ENCODE measurements at places on chromosomes 3 and 15. TPM values are rescaled to one million over a fixed set of nuclear protein-coding genes. Genes with fewer than 3 reads are reported as not detected.

- H3K4me3 ChIP-seq: no peak overlapping the region
- DNase-seq: no peak
- H3K4me1 ChIP-seq: no peaks in the 10 kb centered on the region
- H3K27ac ChIP-seq: no peak overlapping the region
These were observed 31.6 kb downstream of the ARRDC4 start for GRCh38 chr15:97991972-97992541.

DAZL gene
- total RNA-seq: not detected

- peaks cover 12% of the 10 kb centered on the region for H3K27me3 ChIP-seq
- no peaks in the 10 kb centered on the region for H3K4me1 ChIP-seq
- H3K27ac ChIP-seq: no peak overlapping the region
These were observed 26.5 kb upstream of the CD47 start for GRCh38 chr3:108117241-108117775.

KIF23 gene
- 8.3 TPM for total RNA-seq

- no peak overlapping the region for H3K27ac ChIP-seq
- no peak overlapping the region for H3K4me3 ChIP-seq
- H3K27me3 ChIP-seq: no peaks in the 10 kb centered on the region
- H3K4me1 ChIP-seq: peaks cover 4% of the 10 kb centered on the region
- no peaks in the 10 kb centered on the region for H3K36me3 ChIP-seq
- DNase-seq: no peak
These were observed 329.2 kb downstream of the ULK4 start for GRCh38 chr3:41632700-41633099.

DNA sequence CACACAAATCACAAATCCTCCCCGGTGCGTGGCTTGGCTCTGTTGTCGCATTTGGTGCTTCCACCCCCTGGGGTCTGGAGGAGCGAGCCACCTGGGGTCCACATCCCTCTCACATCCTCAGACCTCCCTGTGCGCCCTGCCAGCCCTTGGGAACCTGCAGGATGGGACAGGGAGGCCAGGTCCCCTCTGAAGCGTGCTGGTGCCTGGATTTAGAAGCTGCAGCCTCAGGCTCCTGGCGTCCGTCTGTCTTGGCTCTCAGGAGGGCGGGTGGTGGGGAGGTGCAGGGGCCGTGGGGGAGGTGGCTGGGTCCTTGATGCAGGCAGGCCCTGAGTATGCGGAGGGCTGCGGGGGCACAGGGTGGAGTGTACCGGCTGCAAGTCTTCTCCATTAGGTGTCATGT lies 38.4 kb downstream of the RGMA start:
- no peak for DNase-seq
- H3K36me3 ChIP-seq: no peaks in the 10 kb centered on the region
- no peak overlapping the region for H3K4me3 ChIP-seq
- no peak overlapping the region for H3K27ac ChIP-seq
- H3K27me3 ChIP-seq: no peaks in the 10 kb centered on the region

DNA sequence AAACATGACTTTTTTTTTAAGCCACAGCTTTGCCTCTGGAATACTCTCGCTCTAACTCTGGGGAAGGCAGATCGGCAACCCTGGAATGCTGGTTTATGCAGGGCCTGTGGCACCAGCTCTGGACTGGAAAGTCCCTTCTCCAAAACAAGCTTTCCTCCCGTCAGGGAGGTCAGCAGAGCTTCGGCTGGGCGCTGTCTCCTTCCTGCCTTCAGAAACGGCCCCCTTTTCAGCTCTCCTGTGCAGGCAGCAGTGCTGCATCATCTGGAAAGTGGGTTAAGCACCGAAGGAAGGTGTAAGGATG lies 42.7 kb upstream of the SKOR1 start:
- no peaks in the 10 kb centered on the region for H3K4me1 ChIP-seq
- H3K27me3 ChIP-seq: no peaks in the 10 kb centered on the region
- no peak overlapping the region for H3K27ac ChIP-seq
- no peak overlapping the region for H3K4me3 ChIP-seq

DNA sequence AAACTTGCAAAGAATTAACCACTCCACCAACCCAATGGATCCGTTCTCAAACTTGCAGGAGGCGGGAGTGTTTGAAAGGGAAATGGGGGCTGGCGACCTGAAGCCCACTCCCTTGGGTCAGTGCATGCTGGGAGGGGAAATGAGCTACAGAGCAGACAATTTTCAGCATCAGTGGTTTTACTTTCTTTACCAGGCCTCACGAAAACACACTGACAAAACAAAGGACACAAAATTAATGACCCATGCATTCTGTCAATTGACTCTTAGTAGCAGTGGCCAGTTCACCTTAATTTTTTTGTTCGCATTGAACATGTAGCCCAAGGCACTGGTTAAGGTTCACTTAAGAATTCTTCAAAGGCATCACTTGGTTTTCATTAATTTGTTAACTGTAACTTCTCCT lies 413.5 kb downstream of the MECOM start:
- no peak overlapping the region for H3K27ac ChIP-seq
- H3K27me3 ChIP-seq: no peaks in the 10 kb centered on the region
- DNase-seq: no peak
- no peaks in the 10 kb centered on the region for H3K4me1 ChIP-seq
- H3K4me3 ChIP-seq: no peak overlapping the region

DNA sequence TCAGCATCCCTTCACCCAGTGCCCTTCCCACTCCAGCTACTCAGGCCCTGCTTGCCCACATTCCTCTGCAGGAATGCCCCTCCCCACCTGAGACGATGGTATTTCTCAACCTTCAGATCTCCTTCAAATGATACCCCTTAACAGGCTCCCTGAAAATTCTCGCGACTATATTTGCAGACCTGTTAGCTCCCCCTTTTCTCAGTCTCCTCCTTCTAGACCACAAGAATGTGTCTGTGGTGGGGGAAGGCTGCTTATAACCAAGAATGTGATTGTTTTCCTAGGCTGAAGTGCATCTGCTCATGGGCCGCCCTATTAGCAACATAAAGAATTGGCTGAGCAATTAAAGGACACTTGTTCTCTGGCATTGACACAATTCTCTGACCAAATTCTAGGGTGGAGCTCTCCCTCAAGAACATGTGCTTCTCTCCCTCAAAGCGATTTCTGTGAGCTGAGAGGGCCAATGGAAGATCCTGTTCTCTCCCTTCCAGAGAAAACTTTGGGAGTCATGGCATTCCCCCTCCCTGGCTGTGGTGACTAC lies 19.1 kb upstream of the LIMD1 start:
- H3K27me3 ChIP-seq: peaks cover 3% of the 10 kb centered on the region
- H3K36me3 ChIP-seq: no peaks in the 10 kb centered on the region
- H3K4me3 ChIP-seq: no peak overlapping the region
- H3K27ac ChIP-seq: no peak overlapping the region
- peaks cover 12% of the 10 kb centered on the region for H3K4me1 ChIP-seq
- no peak for DNase-seq

GRCh38 chr15:50744601-50745000 lies 20.9 kb downstream of the SPPL2A start:
- no peak overlapping the region for H3K27ac ChIP-seq
- no peaks in the 10 kb centered on the region for H3K27me3 ChIP-seq
- no peak for DNase-seq
- H3K4me1 ChIP-seq: peaks cover 26% of the 10 kb centered on the region
- H3K36me3 ChIP-seq: peaks cover 24% of the 10 kb centered on the region

DNA sequence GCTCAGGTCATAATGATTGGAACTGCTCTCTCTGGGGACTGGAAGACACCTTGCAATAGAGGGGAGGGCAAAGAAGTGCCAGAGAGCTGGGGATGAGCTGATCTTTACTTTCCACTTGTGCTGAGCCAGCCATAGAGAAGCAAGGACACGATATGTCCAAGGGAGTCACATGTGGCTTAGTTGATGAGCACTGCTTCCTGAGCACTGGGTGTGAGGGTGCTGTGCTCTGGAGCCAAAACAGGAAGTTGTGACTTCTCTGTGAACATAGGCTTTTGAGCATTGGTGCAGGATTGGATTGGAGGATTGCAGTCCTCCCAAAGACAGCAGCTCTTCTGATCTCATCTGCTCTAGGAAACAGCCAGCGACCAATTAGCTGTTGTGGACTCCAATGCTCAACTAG lies 6.7 kb downstream of the PARP14 start:
- H3K4me1 ChIP-seq: peaks cover 6% of the 10 kb centered on the region
- H3K4me3 ChIP-seq: no peak overlapping the region
- H3K27me3 ChIP-seq: no peaks in the 10 kb centered on the region
- no peak for DNase-seq
- H3K36me3 ChIP-seq: peaks cover 16% of the 10 kb centered on the region

DNA sequence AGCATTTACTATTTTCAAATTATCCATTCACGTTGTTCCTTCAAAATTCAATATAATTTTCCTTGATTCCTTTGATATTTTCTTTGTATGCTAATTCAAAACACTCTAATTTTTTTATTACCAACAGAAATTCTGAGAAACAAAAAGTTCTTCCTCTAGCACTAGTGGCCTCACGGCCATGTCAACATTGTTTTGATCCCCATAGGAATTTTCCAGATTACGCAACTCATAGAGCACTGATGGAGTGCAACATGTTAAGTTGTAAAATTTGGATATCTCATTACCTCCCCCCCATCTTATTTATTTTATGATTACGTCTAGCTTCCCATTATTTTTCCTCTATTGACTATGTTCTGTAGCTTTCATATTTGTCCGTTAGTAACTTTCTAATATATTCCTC lies 745.3 kb downstream of the TUSC7 start:
- no peak overlapping the region for H3K4me3 ChIP-seq
- no peak for DNase-seq
- no peak overlapping the region for H3K27ac ChIP-seq
- H3K4me1 ChIP-seq: no peaks in the 10 kb centered on the region

- H3K27me3 ChIP-seq: peaks cover 16% of the 10 kb centered on the region
- H3K4me3 ChIP-seq: no peak overlapping the region
- DNase-seq: no peak
- H3K36me3 ChIP-seq: no peaks in the 10 kb centered on the region
- no peak overlapping the region for H3K27ac ChIP-seq
These were observed 3.5 kb upstream of the AHSG start for GRCh38 chr3:186609247-186609868.

GRCh38 chr15:77225646-77226045 lies 154.7 kb upstream of the TSPAN3 start:
- H3K27me3 ChIP-seq: no peaks in the 10 kb centered on the region
- H3K4me3 ChIP-seq: no peak overlapping the region
- H3K36me3 ChIP-seq: no peaks in the 10 kb centered on the region
- DNase-seq: no peak
- H3K4me1 ChIP-seq: no peaks in the 10 kb centered on the region

DNA sequence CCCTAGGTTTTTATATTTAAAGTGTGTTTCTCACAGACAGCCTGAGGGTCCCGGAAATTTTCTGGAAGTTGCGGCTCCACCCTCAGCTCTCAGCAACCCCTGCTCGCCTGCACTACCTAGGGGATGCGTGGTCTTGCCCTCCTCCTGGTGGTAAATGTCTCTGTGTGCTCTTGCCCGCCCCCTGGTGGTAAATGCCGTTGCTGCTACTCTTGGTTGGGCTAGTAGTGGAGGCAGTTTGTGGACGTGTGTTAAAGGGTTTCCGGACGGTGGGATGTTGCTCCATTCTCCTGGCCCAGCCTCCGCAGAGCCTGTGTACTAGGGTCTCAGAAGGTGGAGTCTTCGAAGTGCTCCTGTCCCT lies 27.4 kb downstream of the STOML1 start:
- peak; percentile 90 for DNase-seq
- peak overlapping the region; percentile 40 for H3K27ac ChIP-seq
- H3K4me3 ChIP-seq: peak overlapping the region; percentile 51
- peaks cover 27% of the 10 kb centered on the region for H3K4me1 ChIP-seq
- H3K27me3 ChIP-seq: no peaks in the 10 kb centered on the region
- no peaks in the 10 kb centered on the region for H3K36me3 ChIP-seq

GRCh38 chr3:117106396-117106795 lies 396.8 kb downstream of the TUSC7 start:
- no peak overlapping the region for H3K4me3 ChIP-seq
- no peaks in the 10 kb centered on the region for H3K27me3 ChIP-seq
- no peak overlapping the region for H3K27ac ChIP-seq
- H3K36me3 ChIP-seq: no peaks in the 10 kb centered on the region
- H3K4me1 ChIP-seq: peaks cover 12% of the 10 kb centered on the region
- no peak for DNase-seq

DNA sequence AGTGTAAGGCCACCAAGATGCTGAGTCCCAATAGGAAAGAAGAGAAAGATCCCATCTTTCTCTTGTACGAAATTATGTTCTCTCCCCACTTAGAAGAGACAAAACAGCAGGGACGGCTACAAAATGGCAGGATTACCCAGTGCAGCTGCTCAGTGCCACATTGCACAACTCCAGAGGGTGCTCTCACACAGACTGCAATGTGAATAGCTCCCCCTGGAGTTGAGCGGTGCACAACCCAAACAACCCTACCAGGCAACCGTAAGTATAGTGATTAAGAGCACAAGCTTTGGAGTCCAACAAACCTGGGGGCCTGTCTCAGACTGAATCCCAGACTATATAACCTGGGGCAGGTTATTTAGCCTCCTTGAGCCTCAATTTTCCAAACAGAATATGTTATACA lies 3.1 kb upstream of the BHLHE40 start:
- H3K4me1 ChIP-seq: peaks cover 18% of the 10 kb centered on the region
- peak; percentile 74 for DNase-seq
- H3K36me3 ChIP-seq: peaks cover 5% of the 10 kb centered on the region
- peak overlapping the region; percentile 99 for H3K27ac ChIP-seq

GRCh38 chr15:96330064-96330449 lies 443 bp upstream of the NR2F2 start:
- peaks cover 11% of the 10 kb centered on the region for H3K36me3 ChIP-seq
- no peak for DNase-seq
- H3K4me1 ChIP-seq: peaks cover 24% of the 10 kb centered on the region
- H3K27ac ChIP-seq: peak overlapping the region; percentile 88

DNA sequence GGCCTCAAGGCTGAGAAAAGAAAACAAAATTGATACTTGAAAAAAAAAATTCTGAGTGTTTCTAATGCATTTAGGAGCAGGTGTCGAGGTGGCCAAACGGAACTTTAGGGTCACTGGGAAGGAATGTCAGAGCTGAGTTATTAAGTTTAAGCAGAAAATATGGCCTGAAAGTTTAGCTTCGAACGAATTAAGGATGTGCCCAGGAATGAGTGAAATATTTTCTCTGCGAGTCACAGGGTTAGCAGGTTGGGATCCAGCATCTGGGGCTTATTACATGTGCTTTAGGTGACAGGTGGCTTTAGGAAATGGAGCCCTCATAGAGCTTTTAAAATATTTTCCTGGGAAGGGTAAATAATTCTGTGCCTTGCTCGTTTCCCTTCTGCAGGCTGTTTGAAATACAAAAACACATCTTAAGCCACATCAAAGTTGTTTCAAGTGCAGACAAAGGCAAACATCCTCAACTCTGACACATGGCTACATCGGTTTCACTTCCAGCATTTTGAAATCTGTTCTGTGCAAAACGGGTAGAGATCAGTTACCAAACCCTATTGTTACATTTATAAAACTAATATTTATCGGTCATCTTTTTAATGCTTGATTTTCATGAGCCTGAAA lies 143.1 kb upstream of the ARRDC4 start:
- no peak for DNase-seq
- H3K27ac ChIP-seq: no peak overlapping the region
- H3K36me3 ChIP-seq: no peaks in the 10 kb centered on the region
- H3K4me3 ChIP-seq: no peak overlapping the region
- H3K4me1 ChIP-seq: no peaks in the 10 kb centered on the region
- H3K27me3 ChIP-seq: no peaks in the 10 kb centered on the region

Data from osteoblast (primary cell).